ENCODE measurements at places on chromosomes 1 and 21.

- DNase-seq, result peak; percentile 79
Observed at GRCh38 chr1:67646145-67647035, 38.6 kb upstream of the GADD45A start.

GRCh38 chr1:205600085-205600484 lies 31.7 kb downstream of the ELK4 start:
- no peak for DNase-seq

- peak; percentile 84 for DNase-seq
Observed at GRCh38 chr1:40315239-40315794, 1.8 kb downstream of the COL9A2 start.

DNA sequence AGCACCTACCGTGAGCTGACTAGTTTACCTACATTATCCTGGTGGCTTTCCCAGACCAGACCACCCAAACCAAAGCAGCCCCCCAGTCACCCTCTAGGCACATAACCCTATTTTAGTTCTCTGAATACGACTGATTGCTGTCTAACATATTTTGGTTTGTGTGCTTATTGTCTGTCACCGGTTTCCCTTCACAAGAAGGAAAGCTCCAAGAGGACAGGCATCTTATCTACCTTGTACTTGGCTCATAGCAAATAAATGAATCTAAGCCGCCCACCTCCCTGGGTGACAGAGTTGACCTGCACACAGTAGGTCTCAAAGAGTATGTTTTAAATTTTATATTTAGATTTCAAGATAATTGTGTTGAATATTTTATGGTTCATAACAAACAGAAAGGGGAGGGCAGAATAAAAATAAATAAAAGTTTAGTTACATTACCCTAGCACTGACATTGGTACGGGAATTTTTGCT lies 904 bp upstream of the PRDX6 start:
- DNase-seq, result no peak

GRCh38 chr1:222792744-222793143 lies 22.1 kb upstream of the DISP1 start:
- peak; percentile 18 for DNase-seq

GRCh38 chr1:214952648-214953047 lies 129.9 kb upstream of the KCNK2 start:
- no peak for DNase-seq

DNA sequence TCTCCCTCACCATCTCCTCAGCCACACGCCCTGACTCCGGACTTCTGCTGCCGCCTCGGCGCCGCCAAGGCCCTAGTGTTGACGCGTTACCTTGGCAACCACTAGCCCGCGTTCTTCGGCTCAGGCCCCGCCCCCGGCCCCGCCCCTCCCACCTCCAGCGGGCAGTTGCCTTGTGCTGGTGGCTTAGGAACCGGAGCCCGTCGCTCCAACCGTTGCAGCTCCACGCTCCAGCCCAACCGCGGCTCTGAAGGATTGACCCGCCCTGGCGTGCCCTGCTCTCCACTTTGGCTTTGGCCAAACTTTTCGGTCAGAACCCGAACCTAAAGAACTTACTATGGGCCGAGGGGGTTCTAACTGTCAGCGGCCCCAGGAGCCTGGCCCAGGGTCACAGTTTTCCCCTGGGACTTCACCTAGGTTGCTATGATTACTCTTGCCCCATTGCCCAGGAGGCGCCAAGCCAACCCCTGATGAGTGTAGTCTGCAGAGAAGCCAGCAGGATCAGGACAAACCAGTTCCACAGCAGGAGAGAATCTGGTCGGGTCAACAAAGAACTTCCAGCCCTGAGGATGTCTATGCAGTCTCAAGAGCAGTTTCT lies at the start of gene CFAP45:
TSS of gene CFAP45 (minus strand) at position 80 of the 595 bp plus-strand sequence. CDS start at position 13, 67 bp downstream.
- DNase-seq, result peak; percentile 61

DNA sequence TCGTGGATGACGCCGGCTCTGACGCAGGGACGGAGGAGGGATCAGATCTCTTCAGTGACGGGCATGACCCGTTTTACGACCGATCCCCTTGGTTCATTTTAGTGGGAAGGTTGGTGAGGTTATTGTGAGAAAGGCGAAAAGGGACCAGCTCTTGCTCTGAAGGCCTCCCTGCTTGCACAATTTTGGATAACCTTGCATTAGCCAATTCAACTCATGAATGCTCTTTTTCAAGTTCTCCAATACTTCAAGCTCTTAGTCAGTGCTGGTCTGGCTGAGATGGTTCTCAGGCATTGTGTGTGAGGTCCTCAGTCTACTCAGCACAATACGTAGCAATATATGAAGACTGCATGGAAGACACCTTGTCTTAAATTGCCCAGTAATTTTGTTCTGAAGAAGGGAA lies 72.6 kb upstream of the PGD start:
- no peak for DNase-seq

- no peak for DNase-seq
Observed at GRCh38 chr21:27545754-27546349, 579.0 kb upstream of the ADAMTS5 start.

DNA sequence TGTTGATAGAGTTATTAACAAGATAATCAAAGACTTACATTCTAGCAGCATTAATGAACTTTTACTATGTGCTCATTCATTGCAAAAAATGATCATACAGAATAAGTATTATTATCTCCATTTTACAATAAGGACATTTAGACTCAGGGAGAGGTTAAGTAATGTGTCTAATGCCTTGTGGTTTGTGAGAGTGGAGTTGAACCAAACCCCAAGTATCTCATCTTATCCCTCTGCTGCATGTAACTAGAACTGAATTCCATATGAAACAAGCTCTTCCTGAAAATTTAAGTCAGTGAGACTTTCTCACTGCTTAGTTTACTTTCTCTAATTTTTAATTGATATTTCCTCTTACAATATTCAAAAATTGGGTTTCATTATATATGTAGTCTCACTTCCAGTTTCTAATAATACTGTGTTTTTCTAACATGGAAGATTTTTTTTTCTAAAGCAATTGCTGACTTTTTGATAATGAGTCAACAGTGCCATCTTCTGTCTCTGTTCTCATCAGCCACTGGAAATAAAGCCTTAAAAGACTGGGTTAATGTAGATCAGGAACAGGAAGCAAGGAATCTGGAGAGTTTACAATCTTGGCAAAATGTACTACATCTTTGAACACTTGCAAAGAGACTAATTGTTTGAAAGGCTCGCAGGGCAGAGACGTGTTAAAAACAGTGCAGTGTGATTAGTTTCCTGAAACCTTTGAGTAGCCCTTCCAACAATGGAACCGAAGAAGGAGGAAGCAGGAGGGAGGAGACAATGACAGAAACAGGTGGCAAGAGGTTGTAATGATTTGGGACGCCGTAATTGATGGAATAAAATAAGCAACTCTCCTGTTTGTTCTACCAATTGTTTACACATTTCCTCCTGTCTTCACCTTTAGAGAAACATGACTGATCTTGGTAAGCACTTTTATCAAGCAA lies 567.6 kb downstream of the MRPL39 start:
- DNase-seq, result peak; percentile 17

GRCh38 chr1:50615036-50615750 lies 191.9 kb upstream of the DMRTA2 start:
- peak; percentile 35 for DNase-seq

DNA sequence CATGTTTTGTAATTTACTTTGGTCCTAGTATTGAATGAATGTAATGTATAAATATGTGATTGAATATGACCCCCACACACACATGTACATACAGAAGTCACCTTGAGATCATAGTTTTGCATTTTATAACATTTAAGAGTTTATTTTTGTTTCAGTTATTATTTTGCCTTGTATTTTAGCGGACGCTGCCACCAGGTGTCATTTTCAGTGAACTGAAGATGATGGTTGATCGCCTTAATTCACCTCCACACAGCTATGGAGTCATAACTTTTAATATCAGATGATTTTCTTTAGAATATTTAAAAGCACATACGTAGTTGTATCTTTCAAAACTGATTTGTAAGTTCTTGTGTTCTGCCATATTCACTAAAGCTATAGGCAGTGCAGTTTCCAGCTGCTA lies 130.4 kb downstream of the DYRK1A start:
- DNase-seq, result peak; percentile 13

DNA sequence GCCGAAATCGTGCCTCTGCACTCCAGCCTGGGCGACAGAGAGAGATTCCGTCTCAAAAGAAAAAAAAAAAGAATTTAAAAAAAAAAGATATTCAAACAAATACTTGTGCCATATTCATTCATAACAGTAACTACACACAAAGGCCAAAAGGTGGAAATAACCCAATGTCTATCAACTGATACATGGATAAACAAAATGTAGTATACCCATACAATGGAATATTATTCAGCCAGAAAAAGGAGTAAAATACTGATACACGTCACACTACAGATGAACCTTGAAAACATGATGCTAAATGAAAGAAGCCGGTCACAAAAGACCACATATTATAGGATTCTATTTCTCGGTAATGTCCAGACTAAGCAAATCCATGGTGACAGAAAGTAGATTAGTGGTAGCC lies 109.4 kb upstream of the SOD1 start:
- DNase-seq, result no peak

All from AG10803 (cell line).